ENCODE measurements at places on chromosomes 13 and 19.
A peak's percentile ranks its signal among the peaks of the same experiment; 100 is the strongest.

- DNase-seq = no peak
These were observed 3.1 kb downstream of the NXNL1 start for GRCh38 chr19:17457616-17458015.

DNA sequence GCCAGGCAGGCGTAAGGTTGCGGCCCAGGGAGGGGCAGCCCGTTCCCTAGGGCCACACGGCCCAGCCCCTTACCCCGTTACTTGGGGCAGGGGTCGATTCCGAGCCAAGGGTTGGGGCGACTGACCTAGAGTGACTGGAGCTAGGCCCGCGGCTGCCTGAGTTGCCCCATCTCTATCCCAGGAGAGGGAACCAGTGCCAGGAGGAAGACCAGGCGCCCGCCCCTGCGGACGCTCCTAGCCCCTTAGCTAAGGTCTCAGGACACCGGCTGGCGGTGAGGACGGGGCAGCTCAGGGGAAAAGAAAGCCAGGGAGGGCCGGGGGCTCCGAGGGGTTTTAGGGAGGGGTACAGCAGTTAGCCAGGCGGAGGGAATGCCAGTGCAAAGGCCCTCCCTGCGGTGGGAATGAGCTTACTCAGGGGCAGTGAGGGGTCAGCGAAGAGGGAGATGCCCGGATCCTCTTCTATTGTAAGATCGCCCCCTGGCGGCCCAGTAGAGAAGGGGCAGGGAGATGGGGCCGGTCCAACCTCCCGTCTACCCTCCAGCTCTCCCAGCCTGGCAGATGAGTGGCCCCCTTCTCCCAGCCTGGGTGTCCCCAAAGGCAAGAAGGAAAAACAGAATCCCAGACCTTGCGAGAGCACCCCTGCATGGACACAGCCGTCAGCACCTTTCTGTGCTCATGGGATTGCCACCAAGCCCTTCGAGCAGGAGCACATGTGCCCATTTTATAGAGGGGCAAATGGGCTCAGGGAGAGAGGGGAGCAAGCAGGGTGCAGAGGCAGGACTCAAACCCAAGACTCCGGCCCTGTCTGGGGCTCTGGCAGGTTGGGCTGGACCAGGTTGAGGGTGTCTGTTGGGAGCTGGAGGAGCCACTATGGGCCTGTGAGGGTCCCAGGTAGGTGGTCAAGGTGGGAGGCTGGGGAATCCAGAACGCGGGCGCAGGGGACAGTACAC is 16.3 kb downstream of the CILP2 start:
- DNase-seq = no peak

DNA sequence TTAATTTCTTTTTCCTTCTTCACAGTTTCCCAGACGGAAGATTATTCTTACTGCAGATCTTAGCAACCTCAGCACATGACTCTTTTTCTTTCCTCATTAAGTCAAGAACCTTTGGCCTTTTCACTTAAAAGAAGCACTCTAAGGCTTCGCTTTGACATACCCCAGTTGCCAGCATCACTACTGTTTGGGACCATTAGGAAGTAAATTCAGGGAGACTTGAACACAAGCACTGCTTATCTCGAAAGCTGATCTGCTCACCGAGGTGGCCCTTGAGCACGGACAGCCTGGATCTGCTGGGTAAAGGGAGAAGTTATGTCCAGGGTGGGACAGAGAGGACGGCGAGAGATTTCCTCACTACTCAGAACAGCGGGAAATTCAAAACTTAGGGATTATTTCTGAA is 151.4 kb upstream of the RNF113B start:
- no peak for DNase-seq

DNA sequence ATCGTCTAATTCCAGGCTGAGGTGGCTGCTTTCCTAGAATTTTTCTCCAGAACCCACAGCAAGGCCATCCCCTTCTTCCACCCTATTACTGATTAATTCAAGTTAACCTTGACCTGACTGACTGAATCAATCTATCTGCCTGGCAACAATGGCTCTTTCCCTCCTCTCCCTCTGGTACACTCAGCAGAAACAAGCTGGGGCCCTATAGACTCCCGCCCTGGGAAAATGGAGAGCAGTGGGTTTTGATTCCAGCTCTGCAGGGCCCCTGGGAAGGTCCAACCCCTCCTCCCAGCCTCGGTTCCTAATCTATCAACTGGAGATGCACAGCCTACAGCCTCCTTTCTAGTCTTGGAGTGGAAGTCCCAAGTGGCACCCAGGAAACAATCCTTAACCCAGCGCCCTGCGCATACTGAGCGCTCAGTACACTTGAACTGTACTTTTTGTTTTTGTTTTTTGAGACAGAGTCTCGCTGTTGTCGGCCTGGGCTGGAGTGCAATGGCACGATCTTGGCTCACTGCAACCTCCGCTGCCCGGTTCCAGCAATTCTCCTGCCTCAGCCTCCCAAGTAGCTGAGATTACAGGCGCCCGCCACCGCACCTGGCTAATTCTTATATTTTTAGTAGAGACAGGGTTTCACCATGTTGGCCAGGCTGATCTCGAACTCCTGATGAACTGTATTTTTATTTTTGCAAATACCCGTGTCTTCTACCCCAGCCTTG is 5.2 kb upstream of the C3 start:
- DNase-seq = no peak

GRCh38 chr19:15871570-15871969 is 26.3 kb downstream of the CYP4F2 start:
- no peak for DNase-seq

DNA sequence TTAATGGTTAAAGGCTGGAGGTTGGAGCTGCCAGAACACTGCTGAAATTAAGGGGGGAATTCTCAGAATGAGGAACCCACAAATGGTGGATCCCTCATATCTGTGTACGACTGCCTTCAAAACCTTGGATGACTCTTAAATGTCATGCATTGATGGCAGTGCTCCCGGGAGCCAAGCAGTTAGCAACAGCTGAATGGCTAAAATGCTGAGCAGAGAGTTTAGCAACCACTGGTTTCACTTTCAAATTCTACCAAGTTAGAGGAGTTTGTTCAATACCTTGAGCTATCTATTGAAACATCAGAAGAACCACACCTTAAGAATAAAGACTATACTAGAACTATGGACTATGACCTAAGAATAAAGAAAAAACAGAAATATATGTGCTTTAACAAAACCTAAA is 41.4 kb downstream of the UQCRFS1 start:
- DNase-seq = no peak

GRCh38 chr13:35889560-35889959 is 241.6 kb downstream of the DCLK1 start:
- DNase-seq = no peak

DNA sequence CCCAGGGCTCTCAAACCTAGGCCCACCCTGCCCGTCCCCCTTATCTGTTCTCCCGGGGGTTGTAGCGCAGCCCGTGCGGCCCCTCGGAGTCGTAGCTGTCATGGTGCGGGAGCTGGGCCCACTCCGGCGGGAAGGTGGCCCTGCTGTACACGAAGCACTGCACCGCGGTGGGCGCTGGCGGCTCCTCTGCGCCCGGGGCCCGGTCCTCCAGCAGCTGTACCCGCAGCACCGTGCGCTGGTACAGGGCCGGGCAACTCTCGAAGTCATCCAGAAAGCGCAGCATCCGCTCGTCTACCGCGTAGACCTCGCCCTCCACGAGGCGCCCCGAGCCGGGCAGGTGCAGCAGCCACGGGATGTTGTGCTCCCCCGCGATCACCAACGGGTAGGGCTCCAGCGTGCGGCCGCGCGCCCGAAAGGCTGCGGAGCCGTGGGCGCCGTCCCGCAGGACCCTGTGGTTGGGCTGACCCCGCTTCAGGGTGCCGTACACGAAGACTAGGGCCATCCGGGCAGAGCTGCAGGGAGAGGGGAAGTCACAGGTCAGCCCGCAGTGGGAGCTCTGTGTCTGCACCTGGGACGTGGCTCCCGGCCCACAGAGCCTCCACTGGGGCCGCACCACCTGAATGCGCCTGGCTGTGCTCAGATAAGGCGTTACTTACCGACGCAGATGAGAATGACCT is 56.4 kb downstream of the GGACT start:
- DNase-seq = no peak

DNA sequence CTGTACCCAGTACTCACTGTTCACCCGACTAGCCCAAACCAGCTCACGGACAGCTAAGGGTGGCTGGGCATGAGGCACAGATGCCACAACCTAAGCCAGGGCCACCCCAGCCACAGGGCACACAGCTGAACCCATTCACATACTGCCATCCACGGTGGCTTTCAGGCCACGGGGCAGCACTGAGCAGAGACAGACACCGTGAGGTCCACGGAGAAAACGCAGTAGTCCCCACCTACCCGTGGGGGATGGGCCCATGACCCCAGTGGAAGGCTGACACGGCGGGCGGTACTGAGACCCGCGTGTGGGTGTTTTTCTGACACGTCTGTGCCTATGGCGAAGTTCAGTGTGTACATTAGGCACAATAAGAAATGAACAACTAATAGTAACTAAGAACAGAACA is 25.5 kb downstream of the IZUMO4 start:
- DNase-seq = no peak

DNA sequence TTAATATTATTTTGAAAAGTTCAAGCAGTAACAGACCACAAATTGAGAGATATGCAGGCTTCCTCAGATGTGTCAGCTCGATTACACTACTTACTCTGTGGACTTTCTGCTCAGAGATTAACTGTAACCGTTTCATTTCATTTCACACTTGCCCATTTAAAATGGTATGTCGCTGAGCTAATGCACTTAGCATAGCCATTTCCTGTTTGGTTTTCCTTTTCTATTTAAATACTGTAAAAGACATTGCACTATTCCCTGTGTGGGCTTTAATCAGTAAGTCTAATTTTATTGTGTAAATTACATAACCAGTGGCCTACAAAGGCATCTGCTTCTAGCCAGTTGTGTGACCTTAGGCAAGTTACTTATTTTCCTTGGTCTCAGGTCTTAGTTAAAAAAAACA is 237.6 kb downstream of the LACC1 start:
- peak; percentile 41 for DNase-seq
